ENCODE measurements at places on chromosomes 3 and 15. TPM values are rescaled to one million over a fixed set of nuclear protein-coding genes. Genes with fewer than 3 reads are reported as not detected.

- peaks cover 12% of the 10 kb centered on the region for H3K4me1 ChIP-seq
Measured at GRCh38 chr3:1131166-1131565, 38.3 kb downstream of the CNTN6 start.

DNA sequence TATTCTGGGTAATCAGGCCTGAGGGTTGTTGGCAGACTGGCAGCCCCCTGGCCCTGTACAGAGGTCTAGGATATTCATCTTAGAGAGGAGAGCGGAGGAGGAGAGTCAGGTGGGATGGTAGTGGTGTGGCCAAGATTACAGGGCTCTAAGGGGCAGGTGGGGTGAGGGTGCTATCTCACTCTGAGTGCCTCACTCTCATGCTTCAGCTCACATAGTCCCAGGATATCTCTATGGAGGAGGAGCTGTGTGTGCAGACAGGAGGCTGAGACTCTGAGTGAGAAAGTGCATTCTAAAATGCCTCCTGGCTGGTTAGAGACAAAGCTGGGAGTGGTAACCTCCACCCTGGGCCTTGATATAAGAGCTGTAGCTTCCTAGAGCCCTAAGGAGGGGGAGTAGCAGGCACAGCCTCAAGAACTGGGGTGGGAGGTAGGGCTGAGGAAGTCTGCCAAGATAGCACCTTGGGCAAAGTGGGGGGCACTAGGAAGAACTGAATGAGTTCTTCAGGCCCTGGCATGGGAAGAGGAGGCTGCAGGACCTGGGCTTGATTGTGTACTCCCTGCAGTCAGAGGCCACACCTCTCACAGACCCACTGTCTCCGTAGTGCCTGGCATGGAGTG lies 39.9 kb downstream of the CLSTN2 start:
- peaks cover 15% of the 10 kb centered on the region for H3K4me1 ChIP-seq
- H3K27me3 ChIP-seq: no peaks in the 10 kb centered on the region
- H3K4me3 ChIP-seq: no peak overlapping the region
- H3K27ac ChIP-seq: no peak overlapping the region
- H3K36me3 ChIP-seq: no peaks in the 10 kb centered on the region
- no peak for DNase-seq

DNA sequence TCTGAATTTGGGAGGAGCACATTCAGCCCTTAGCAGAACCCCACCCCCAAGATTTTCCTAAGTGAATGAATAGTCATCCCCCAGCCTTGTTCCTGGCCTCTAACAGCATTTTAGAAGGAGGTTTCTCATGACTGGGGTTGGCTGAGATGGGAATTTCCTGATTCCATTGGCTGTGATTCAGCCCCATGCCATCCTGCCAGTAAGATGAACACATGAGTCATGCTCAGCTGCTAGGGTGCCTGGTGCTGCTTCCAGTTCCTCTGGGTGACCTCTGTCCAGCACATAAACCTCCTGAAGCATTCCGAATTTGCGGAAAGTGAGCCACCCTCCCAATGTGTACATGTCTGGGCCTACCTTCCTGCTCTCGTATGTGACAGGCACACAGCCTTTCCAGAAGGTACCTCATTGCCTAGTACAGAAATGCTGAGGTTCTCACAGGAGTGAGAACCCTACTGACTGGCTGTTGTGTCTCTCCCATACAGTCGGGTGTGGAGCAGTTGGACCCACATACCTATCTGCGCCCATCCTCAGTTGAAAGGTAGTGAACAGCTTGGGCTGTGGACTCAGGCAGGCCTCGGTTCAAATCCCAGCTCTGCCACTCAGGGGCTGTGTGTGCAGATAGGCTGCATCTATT lies 91.7 kb downstream of the APBA2 start:
- peak overlapping the region; percentile 97 for H3K27ac ChIP-seq
- H3K4me3 ChIP-seq: peak overlapping the region; percentile 12
- no peaks in the 10 kb centered on the region for H3K36me3 ChIP-seq
- peaks cover 41% of the 10 kb centered on the region for H3K4me1 ChIP-seq
- DNase-seq: no peak
- no peaks in the 10 kb centered on the region for H3K27me3 ChIP-seq

DNA sequence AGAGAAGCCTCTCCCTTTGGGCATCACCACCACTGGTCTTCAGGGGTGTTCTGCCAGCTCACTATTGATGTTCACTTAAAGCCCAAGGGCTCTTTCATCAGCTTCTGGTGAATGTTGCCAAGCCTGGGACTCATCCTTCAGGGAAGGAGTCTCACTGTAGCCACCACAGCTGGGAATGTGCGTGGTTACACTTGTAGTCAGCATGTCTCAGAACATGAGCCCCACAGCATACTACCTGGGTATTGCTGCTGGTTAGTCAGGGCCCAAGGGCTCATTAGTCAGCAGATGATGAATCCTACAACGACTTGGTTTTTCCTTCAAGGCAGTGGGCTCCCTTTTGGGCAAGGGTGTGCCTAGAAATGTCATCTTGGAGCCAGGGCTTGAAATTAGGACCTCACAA lies 412.9 kb downstream of the VGLL3 start:
- H3K36me3 ChIP-seq: no peaks in the 10 kb centered on the region
- peaks cover 16% of the 10 kb centered on the region for H3K27me3 ChIP-seq
- H3K4me1 ChIP-seq: no peaks in the 10 kb centered on the region
- H3K4me3 ChIP-seq: no peak overlapping the region

The CGNL1 gene
- 7.1 TPM for total RNA-seq

The RAB27A gene
- 18.3 TPM for total RNA-seq

All from chondrocyte (in vitro differentiated cells).